EL (cell line): ENCODE measurements at places on chromosomes 16 and 17.

- no peak for DNase-seq
Observed at GRCh38 chr16:12544477-12545296, 259.0 kb downstream of the CPPED1 start.

DNA sequence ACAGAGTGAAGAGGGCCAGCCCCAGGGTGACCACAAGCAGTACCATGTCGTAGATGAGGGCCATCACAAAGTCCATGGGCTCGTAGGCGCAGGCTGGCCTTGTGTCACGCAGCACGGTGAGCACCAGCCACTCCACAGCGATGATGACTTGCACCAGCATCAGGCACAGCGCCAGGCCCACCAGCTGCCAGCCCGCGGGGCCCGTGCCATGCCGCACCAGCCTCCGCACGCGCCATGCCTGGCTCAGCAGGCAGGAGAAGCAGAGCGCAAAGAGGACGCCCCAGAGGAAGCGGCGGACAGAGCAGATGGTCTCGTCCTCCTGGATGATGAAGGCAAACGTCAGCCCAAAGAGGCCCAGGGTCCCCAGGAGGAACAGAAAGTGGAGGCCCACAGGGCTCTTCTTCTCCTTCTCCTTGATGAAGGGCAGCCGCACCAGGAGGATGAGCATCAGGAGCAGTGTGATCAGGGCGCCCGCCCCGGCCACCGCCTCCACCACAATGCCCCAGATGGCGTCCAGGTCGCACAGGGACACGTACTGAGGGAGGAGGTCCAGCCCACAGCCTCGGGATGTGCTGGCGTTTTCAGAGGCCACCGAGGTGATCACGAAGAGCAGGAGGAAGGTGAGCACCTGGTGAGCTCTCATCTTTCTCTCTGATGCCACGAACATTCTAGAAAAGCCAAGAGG is 12.3 kb downstream of the GPRC5B start:
- DNase-seq: no peak

DNA sequence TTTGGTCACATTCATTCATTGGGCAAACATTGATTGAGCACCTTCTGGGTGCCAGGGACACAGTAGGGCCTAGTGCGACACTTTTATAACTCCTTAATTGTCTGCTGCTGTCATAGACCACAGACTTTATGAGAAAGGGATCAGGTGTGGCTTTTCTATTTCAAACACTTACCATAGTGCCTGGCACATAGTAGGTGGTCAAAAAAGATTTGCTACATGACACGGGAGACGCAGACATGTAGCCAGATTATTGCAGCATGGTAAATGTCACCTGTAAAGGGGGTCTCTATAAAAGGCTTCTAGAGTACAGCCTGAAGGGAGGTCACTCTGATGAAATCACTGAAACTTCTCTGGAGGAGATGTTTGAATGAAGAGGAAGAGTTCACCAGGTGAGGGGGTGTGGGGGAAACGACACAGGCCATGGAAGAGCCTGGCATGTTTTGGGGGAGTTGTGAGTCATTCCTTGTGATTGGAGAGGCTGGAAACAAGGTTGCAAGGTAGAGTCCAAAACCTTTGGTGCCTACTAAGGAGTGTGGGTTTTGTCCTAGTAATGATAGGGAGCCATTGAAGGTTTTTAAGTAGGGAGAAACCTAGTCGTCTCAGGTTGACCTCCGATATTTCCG is 1.6 kb downstream of the RSAD1 start:
- DNase-seq: no peak

GRCh38 chr17:10616502-10617119 is 40.5 kb downstream of the MYH3 start:
- peak; percentile 77 for DNase-seq

DNA sequence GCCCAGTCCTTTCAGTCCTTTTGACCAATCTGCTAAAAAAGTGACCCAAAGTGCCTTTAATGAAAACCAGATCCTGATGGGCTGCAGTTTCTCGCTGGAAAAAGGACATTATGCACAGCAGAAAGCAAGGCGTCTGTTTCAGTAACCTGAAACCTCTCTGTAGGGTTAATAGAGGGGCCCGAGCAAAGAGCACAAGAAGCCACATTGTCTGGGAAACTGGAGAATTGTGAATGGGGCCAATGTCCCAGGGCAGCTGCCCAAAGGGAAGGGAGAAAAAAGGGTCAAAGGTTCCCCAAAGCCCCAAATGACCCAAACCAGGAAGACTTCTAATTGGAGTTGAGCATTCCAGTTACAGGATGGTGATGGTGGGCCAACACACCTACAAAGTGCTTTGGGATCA is 3.0 kb downstream of the OTOA start:
- DNase-seq: no peak

- DNase-seq: no peak
Observed at GRCh38 chr17:69717214-69717613, 302.7 kb downstream of the MAP2K6 start.

- no peak for DNase-seq
Observed at GRCh38 chr17:50493744-50494143, 14.5 kb upstream of the MYCBPAP start.

DNA sequence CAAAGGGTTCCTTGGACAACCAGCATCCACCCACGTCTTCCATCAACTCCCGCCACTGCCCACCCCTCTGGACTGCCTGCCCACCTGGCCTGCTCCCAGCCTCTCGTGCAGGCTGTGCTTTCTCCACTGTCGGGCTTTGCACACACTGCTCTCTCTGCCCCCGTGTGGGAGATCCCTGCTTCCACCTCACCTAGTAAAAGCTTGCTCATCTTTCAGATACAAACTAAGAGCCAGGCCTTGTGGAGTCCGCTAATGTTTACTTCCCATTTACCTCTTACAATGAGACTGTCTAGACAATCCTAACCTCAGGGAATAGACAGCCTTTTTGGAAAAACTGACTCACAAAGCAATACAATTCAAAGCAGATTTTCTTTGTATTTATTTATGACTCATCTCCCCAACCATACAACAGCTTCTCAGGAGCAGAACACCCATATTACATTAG is 67.6 kb downstream of the USP31 start:
- DNase-seq: no peak

- DNase-seq: no peak
Observed at GRCh38 chr16:57562066-57562465, 19.6 kb downstream of the ADGRG5 start.

DNA sequence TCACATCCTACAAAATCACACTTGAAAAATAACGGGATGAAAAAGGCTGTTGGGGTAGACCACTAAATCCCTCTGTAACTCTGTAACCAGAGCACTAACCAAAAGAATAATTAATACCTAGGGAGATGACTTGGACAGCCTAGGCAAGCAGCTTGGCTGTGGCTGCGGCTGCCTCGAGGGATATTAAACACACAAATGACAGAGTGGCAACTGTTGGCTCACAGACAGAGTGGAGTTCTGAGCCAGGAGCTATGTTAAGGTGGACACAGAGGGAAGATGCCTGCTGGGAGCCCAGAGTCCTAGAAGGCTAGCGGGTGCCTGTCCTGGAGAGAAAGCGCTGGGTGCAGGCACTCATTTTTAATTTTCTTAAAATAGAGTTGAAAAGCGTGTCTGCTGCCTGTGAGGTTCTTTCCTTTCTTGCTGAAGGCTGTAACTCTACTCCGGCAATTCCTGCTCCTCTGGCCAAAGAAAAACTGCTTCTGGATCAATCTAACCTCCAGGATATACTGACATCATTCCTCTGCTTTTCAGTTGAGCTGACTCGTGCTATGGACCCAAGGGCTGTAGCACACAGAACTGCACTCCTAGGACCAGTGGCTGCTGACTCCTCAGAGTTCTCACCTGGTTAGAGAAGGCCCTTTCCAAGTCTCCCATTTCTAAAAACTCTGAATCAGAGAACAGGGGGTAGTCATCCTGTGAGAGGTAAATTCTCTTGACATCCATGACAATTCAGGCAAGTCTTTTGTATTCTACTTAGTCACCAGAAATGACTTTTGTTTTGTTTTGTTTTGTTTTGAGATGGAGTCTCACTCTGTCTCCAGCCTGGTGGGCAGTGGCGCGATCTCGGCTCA is 147.9 kb downstream of the STX8 start:
- DNase-seq: no peak

- peak; percentile 26 for DNase-seq
Observed at GRCh38 chr16:67372664-67373063, 20.6 kb downstream of the TPPP3 start.

- no peak for DNase-seq
Observed at GRCh38 chr17:349666-350065, 2.9 kb downstream of the RPH3AL start.

DNA sequence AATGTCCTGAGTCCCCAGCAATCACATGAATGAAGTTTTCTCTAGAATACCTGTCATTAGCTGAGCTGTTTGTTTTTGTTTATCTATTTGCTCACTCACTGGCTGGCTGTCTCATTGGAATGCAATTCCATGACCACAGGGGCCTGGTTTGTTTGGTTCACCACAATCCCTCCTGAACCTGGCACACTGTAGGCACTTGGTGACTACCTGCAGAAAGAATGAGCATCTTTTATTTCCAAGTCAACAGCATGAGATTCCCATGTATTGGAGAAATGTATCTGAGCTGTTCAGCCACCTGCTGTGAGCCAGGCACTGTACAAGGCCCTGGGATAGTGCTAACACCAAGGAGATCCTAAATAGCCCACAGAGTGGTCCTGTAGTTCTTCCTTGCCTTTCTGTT is 345.1 kb downstream of the XYLT1 start:
- DNase-seq: peak; percentile 16

DNA sequence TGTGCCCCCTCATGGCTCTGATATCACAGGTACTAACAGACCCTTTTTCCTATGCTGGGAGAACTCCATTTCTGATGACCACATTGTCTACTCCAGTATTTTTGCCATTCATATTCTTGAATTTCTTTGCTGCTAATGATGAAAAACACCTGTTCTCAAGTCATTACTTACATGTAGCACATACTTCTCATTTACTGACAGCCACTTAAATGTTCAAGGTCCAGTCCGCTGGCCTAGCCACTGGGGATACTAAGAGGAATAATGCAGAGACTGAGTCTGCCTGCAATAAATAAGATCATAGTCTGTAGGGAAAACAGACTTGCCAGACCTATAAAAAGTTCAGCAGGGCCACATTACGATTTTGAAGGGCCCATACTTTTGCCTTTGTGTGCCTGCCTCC is 27.5 kb downstream of the TEX14 start:
- DNase-seq: no peak

GRCh38 chr17:78654325-78654724 is 77.1 kb upstream of the DNAH17 start:
- DNase-seq: no peak

DNA sequence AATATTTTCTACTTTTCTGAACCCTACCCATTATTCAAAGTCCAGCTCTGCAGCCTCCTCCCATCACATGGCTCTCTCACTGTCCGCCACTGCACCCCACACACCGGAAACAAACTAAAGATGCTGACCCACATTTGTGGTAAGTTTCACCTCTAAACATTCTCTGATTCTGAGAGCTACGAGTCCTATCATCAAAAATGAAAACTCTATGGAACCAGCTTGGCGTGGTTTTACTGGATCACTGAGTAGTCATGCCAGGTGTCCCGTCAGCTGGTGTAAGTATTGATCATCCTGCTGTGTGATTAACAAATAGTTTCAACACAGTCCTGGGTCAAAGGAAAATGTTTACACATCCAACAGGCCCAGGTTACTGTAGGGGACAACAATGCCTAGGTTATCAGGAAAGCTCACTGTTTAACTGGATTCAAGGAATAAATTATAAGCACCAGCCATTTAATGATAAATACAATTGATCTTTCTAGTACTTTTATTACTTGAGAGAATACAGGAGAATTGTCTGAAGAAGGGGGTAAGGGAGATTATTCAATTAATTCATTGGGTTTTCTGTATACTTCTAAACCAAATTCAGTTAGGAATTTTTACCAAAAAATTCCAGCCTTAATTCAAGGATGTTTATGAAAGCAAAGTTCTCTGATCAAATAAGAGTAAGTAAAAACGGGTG is 33.9 kb downstream of the CYTH1 start:
- DNase-seq: no peak

GRCh38 chr17:38706505-38707216 is 1.6 kb downstream of the MLLT6 start:
- DNase-seq: peak; percentile 19

DNA sequence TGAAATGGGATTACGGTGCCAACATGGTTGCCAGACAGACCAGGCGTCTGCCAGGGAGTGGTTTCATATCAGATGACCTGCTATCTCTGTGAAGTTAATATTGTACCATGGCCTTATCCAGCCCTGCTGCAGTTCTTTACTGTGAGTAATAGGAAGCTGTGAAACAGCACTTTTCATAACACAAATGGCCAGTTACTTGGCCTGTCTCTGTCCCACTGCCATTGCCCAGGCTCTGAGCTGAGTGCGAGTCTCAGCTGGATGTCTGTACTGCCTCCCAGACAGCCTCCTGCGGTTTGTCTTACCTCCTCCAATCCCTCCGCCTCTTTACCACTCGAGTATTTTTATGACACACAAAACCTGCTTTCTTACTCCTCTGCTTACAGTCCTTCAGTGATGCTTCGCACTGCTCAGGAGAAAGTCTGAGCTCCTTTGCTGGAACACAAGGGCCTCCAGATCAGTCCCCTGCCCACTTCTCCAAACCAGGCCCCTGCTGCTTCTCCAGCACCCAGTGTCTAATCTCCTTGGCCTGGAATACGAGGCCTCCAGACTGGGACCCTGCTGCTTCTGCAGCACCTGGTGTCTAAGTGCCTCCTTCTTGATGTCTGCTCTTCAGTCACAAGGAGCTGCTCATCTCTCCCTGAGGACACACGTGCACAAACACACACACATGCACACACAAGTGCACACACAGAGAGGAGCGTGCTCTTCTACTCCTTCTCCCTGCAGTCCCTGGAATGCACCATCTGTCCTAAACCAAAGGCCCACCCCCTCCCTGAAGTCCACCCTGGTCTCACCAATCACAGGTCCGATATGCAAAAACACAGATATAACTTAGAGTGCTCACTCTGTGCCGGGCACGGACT is 17.1 kb upstream of the RHOT1 start:
- no peak for DNase-seq

- no peak for DNase-seq
Observed at GRCh38 chr16:4675864-4676786, 17.2 kb upstream of the NUDT16L1 start.

- no peak for DNase-seq
Observed at GRCh38 chr16:26731729-26732128, 335.0 kb upstream of the C16orf82 start.

DNA sequence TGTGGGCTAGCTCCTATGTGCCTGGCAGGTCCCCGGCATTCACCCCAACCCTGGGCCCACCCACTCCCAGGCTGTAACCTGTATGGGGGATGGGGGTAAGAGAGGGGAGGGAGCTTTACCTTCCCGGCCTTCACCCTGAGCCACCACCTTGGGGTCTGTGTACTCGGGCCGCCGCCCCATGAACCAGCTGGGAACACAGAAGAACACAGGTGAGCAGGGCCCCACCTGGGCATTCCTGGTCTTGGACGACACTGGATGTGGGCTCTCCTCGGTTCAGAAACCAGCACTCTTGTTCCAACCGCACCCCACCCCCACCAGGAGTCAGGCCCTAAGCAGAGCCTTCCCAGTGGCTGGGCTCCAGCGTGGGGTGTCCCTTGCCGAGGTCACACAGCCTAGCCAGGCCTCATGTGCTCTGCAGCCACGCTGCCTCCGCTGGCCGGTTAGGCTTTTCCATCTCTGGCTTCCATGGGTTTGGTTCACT is 18.8 kb downstream of the B9D1 start:
- no peak for DNase-seq

- no peak for DNase-seq
Observed at GRCh38 chr17:46120078-46120477, 73.2 kb downstream of the KANSL1 start.
